ENCODE measurements at places on chromosomes 11 and 22.
A peak's percentile ranks its signal among the peaks of the same experiment; 100 is the strongest.

DNA sequence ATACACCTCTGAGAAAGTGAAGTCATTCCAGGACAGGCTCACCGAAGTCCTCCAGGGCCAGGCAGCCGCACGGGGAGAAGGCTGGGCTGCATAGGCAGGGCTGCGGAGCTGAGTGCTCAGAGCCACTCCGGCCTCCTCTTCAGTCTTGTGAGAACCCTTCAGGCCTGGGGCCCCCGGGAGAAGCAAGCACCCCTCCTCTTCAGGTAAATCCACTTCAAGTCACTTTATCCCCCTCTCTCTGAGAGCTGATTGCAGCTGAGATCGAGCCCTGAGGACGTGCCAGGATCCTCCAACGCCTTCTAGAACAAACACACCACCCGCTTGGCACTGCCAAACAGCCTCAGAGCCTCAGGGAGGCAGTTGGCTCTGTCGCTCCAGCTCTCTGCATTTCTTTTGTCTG is 1526.3 kb downstream of the BRD1 start:
- DNase-seq = no peak

DNA sequence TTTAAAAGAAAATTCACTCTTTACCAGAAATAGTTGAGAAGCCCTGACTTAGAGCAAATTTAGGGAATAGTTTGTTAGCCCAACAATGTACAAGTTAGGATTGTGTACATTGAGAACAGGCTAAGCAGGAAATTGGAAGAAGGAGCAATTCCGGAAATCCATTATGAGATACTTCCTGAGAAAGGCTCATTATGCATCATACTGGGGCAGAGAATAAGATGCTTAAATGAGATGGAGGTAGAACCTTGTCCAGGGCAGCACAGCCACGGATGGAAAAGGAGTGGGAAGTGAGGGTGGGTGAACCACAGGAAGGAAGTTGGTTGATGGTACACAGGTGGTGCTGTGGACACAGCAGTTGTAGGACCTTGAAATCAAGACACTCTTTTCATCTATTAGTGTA is 180.2 kb downstream of the PGR start:
- no peak for DNase-seq

- DNase-seq = peak; percentile 0
Measured at GRCh38 chr11:29159552-29160465, 857.0 kb downstream of the KCNA4 start.

DNA sequence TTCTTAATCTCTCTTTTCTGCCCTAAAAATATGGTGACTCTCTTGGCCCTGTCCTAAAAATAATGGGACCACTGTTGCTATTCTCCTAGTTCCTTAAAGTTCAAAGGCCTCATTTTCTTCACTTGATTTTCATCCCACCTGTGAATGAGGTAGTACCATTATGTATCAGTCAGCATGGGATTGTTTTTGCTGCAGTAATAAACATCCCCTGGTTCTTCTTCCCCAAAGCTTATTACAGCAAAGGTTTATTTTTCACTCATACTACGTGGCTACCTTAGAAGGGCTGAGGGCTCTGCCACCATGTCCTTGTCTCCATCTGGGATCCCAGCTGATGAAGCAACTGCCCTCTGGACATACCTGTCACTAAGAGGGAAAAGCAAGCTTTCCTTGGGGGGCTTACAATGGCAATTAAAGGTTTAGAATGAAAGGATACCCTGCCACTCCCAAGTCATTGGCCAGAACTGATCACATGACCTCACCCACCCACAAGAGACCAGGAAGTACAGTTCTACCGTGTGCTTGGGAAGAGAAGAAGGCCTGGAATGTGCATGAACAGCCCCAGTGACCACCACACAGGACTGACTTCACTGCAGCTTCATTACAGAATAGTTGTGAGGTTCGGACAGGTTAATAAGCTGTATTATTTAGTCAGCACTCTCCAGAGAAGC is 7.8 kb downstream of the TTC38 start:
- DNase-seq = no peak
